ENCODE measurements at places on chromosomes 5 and 9. TPM values are rescaled to one million over a fixed set of nuclear protein-coding genes. Genes with fewer than 3 reads are reported as not detected.

The C9orf50 gene
- not detected for total RNA-seq

The PHYHD1 gene
- 0.20 TPM for total RNA-seq

The TMEM252 gene
- total RNA-seq, result not detected

The SUSD1 gene
- total RNA-seq, result 5.0 TPM

The PCDHB15 gene
- not detected for total RNA-seq

The PCDHA9 gene
- total RNA-seq, result not detected

The AGXT2 gene
- not detected for total RNA-seq

The SH2D3C gene
- 13.9 TPM for total RNA-seq

The LCN15 gene
- total RNA-seq, result not detected
